Stimulated activated CD4-positive, alpha-beta T cell treated with anti-CD3 and anti-CD28 coated beads, Interleukin-4, amount 100 ng/mL, for 4 hours (primary cell): ENCODE measurements at places on chromosomes 2 and 18.

- DNase-seq: no peak
These were observed 17.7 kb upstream of the SERPINB7 start for GRCh38 chr18:63757541-63757940.

DNA sequence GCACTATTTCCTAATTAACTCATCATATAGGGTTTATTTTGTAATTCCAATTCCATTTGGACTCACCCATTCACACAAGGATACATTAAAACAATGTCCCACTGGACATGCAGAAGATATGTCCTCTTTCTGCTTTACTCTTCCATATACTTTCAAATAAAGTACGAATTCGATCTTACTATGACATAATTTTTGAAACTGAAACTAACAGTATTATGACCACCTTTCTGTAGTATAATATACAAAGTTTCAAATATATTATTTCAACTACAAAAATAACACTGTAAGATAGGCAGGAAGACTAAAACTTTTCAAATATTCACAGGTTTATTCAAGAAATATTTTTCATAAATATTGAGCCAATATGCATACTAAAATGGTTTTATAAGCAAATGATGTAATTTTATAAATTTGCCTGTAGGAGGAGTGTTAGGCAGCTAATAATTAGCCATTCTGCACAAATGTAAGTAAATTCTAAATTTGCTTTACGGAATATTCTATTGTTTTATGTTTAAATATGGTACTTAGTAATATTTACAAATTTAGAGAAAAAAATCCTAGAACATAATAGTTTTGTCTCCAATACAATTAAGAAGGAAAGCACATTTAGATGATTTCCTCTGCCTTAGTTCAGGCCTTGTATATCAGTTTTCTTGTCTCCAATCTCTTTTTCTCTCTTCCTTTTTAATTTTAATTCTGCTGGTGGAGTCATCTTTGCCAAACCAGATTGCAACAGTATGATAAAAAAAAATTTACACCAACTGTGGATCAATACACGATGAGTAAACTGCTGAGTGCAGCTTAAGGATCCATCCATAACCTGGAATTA, 85.9 kb downstream of the CERKL start:
- DNase-seq: no peak

GRCh38 chr2:39855856-39856255, 76.8 kb upstream of the THUMPD2 start:
- DNase-seq: no peak

DNA sequence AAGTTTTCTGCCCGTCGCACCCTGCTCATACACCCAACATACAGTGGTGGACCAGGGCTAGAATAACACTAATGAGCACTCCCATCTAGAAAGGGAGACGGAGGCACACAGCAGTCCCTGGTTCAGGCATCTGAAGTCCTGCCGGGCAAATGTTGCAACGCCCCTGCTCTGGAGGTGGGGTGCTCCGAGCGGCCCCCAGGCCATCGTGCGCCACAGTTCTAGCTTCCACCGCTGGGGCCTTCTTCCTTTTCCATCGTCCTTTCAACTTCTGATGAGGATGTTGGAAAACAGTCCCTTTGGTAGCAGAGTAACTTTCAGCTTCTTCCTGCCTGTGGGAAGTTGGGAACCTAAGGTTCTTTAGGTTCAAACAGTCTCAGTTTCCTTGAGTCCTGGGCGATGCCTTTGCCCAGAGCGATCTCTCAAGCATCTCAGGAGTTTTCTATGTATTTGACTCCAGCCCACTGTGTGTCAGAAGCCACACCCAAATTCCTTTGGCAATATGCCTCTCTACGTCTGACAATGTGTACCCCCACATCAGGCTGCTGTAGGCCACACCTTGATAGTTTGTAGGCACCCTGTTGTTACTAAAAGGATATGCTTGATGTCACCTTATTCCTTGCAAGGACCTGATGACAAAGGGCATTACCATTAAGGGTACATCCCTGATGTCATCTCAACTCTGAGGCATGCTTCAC, 258.8 kb downstream of the GLI2 start:
- DNase-seq: no peak

GRCh38 chr2:204170411-204170810, 233.8 kb downstream of the ICOS start:
- no peak for DNase-seq

GRCh38 chr2:167140767-167141166, 252.5 kb downstream of the XIRP2 start:
- no peak for DNase-seq

GRCh38 chr18:66346833-66347588, 256.9 kb downstream of the CDH19 start:
- DNase-seq: no peak

GRCh38 chr2:158686210-158686691, 108.9 kb upstream of the DAPL1 start:
- no peak for DNase-seq

GRCh38 chr2:100580367-100581276, 17.8 kb downstream of the PDCL3 start:
- DNase-seq: no peak

- DNase-seq: no peak
These were observed 98.1 kb downstream of the SETBP1 start for GRCh38 chr18:44778788-44779187.

- no peak for DNase-seq
These were observed 89.2 kb upstream of the FAM117B start for GRCh38 chr2:202545523-202545922.

- no peak for DNase-seq
These were observed 35.6 kb upstream of the B3GNT7 start for GRCh38 chr2:231359948-231360347.

DNA sequence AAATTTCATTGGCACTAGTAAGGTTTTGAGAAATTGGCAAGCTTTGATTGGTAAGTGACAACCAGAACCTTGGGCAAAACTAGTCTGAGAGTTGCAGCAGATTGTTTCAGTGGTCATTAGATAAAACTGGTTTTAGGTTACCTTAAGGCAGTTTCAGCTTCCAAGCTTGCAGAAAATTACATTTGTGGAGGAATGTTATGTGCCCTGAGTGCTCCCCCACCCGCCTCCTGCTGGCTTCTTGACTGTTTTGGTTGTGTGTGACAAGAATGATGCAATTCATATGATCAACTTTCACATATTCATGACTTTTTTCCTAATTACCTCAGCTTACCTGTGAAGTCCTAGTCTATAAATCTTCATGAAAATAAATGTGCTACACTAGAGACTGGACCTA, 599.5 kb upstream of the ZNF804A start:
- DNase-seq: no peak
